ENCODE measurements at places on chromosomes 6 and 20.

DNA sequence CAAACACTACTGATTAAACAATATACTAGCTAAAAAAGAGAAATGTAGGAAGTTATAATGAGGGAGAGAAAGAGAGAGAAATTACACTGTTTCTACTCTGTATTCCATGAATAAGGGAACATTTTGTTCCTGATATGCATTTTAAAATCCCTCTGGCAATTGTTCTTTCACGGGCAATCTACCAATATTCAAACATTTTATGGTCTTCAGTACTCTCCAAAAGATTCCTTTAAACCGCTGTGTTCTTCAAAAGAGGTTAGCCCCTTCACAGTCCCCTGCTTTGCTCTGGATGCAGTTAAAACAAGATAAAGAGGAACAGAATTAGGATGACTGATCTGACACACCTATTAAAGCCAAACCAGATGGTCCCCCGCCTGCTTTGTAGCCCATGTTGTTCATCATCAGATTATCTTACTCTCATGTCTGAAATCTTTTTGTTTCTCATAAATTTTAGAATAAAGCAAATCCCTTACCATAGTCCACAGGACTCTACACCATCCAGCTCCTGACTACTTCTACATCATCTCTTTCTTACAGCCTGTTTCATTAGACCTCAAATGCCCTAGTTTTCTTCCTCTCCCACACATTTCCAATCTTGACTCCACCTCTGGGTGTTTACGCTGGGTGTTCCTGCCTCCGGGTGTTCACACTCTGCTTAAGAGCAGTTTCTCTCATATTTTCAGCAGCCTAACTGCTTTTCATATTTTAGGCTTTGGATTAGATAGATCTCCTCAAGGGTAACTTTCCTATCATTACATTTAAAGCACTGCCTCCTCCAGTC is 399.7 kb downstream of the COL12A1 start:
- no peak for DNase-seq

DNA sequence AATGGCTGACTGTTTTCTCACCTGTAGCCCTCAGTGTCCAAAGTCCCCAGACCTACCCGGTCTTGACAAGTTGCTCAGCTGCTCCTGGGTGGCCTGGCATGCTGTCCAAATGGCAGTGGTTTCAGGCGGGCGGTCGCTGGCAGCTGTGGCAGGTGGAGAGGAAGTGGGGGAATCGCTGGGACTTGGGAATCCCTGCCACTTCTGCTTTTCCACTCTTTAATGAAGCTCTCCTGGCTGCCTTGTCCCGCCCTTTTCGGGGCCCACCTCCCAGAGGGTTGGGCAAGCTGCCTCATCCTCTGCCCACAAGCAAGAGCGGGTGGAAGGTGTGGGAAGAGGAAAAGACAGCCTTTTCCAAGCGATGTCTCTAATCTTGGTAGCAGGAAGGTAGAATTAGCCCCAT is at the start of gene OCSTAMP:
TSS of gene OCSTAMP (minus strand) at position 194 of the 400 bp plus-strand sequence. CDS start at position 100, 94 bp downstream.
- no peak for DNase-seq

- DNase-seq: no peak
These were observed 6.4 kb downstream of the SCAND1 start for GRCh38 chr20:35947907-35948306.

DNA sequence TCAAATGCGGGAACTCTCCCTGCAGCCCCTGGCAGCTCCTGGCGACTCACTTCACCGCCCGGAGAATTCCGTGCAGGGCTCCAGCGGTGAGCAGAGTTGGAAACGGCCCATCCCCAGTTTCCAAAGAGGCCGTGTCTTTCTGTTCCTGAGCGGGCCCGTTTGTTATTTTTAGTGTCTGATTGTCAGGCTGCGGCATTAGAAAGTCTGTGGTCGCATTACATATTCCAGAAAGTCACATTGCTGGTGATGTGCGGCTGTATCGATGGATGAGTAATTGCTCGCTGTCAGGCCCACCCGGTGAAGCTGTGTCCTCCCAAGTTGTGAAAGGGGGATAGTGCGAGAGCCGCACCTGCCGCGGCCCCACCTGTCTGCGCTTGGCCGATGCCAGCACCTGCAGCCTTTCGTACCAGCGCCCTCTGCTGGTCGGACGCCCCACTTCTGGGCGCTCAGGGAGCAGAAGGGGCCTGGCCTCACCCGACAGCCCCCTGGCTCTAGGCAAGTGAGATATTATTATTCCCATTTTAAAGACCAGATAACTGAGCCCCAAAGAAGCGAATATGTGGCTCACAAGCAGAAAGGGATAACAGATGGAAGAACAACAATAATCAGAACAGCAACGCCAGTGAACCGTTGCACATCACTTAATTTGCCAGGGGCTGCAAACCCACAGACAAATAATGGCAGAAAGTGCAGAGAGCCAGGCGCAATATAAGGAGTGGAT is 244.9 kb downstream of the TSHZ2 start:
- DNase-seq: peak; percentile 47

GRCh38 chr20:53664121-53664520 is 70.5 kb upstream of the ZNF217 start:
- no peak for DNase-seq

GRCh38 chr6:146912730-146913685 is 291.2 kb upstream of the STXBP5 start:
- no peak for DNase-seq

DNA sequence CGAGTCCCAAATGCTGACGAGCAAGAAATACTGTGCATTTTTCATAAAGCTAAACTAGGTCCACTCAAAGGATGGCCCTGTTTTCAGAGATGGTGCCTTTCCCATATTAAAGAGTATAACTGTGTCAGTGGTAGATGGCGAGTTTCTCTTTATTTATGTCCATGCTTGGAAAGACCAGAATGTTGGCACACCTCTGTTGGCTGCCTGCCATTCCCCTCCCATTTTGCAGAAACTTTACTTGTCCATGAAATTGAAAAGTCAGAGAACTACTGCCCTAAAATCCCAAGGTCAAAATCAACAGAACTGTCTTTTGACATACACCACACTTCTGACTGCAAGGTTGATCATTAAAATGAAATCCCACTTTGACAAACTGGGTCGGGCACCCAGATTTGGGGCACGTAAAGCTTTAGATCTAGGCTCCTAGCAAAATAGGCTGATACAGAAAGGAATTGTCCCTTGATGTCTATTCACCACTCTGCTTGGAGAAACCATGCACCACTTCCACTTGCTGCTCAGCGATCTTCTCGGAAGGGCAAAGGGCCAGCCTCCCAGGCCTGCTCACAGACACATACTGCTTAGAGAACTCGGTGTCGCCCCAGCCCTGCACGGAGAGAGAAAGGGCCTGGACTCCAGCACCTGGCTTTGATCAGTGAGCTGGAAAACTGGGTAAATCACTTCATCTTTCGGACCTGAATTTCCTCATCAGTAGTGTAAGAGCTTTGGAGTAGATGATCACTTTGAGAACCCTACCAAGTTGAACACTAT is 130.0 kb downstream of the AGPAT4 start:
- DNase-seq: no peak

DNA sequence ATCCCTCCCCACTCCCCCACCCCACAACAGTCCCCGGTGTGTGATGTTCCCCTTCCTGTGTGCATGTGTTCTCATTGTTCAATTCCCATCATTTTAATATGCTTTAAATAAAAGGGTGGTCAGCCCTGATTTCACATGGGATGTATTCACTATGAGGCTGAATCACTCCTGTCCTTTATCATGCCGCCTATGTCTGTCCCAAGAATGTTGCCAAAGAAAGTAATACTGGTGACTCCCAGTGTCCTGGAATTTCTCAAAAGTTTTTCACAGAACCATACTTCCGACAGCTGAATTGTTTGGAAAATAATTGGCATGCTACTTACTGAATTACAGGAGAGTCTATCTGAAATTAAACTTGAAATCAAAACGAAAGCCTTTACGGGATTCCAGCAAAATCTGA is 217.7 kb downstream of the HAO1 start:
- DNase-seq: no peak

DNA sequence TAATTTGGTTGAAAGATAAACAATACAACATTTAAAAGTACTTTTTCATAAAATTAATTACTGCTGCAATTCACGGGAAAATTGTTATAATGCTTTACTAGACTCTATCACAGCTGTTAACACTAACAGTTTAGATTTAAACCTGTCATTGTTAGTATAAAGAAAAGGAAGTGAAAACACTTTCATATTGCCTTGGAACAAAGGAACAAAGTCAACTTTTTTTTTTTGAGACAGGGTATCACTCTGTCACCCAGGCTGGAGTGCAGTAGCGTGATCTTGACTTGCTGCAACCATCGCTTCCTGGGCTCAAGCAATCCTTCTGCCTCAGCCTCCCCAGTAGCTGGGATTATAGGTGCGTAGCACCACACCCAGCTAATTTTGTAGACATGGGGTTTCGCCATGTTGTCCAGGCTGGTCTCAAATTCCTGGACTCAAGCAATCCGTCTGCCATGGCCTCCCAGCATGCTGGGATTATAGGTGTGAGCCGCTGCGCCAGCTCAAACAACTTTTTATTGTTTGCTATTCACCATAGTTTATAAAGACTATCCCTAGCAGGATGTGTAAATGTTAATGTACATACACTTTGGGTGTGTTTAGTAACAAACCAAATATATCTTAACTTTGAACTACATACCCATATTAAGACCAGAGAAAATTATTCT is 22.1 kb downstream of the SLC35A1 start:
- peak; percentile 50 for DNase-seq

DNA sequence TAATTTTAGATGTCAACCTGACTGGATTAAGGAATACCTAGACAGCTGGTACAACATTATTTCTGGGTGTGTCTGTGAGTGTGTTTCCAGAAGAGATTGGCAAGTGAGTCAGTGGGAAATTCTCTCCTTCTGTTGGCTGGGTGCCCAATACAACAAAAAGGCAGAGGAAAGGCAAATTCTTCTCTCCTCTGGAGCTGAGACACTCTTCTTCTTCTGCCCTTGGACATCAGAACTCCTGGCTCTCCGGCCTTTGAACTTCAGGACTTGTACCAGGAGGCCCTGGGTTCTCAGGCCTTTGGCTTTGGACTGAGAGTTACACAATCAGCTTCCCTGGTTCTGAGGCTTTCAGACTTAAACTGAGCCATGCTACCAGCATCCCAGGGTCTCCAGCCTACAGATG is 7.8 kb upstream of the BTN3A1 start:
- DNase-seq: no peak

DNA sequence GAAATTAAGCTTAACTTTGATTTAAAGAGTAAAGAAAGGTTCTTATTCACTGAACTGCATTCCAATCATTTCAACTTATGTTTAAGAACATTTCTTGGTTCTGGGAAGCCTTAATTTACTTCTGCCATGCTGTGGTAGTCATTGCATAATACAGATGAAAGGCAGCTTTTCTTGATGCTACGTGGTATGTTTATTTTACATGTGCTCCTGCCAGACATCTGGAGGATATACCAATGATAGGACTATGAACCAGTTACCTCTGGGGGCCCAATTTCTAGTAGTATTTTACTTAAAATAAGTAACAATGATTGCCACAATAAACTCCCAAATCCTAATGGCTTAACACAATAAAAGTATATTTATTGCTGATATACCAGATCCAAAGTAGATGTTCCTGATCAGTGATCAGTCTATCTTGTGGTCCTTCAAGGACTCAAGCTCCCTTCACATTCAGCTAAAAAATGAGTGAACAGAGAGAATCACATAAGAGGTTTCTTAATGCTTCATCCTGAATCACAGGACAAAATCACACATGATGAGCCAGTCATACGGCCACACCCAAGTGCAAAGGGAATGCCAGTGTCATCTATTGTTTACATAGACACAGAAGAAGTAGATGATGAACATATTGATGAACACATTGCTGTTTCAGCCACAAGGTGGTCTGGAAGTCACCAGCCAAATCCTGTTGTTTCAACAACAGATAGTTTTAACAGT is 56.5 kb upstream of the CCN2 start:
- no peak for DNase-seq

DNA sequence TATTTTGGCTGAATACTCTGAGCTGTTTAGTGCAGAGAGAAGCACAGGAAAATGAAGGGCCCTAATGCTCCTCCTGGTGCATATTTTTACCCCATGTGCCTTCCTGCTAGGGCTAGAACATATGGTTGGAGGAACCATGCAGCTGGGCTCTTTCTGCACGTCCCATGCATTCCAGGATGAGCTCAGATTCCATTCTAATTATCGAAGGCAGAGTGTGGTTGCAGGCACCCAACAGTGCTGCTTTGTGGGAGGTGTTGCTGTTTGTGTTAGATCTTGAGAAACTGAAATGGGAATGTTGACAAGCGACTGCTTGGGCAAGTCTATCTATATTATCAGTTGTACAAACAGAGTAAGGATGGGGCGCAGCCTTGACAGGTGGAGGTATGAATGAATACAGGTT is 419.5 kb downstream of the DHX35 start:
- DNase-seq: no peak

DNA sequence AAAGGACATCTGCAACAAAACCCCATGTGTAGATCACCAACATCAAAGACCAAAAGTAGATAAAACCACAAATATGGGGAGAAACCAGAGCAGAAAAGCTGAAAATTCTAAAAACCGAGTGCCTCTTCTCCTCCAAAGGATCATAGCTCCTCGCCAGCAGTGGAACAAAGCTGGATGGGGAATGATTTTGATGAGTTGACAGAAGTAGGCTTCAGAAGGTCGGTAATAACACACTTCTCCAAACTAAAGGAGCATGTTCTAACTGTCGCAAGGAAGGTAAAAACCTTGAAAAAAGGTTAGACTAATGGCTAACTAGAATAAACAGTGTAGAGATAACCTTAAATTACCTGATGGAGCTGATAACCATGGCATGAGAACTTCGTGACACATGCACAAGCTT is 109.9 kb upstream of the SYNCRIP start:
- no peak for DNase-seq

DNA sequence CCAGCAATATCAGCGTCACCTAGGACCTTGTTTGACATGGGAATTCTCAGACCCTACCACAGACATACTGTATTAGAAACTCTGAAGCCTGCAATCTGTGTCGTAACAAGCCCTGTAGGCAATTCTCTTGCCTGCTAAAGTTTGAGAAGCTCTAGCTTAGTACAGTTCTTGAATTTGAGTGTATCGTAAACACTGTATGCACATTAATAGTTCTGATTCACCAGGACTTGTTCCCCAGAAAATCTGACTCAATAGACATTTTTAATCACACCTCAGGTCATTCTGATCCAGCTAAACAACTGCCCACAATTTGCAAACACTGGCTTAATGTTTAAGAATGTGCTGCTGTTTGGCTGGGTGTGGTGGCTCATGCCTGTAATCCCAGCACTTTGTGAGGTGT is 414.3 kb downstream of the TFAP2A start:
- no peak for DNase-seq

DNA sequence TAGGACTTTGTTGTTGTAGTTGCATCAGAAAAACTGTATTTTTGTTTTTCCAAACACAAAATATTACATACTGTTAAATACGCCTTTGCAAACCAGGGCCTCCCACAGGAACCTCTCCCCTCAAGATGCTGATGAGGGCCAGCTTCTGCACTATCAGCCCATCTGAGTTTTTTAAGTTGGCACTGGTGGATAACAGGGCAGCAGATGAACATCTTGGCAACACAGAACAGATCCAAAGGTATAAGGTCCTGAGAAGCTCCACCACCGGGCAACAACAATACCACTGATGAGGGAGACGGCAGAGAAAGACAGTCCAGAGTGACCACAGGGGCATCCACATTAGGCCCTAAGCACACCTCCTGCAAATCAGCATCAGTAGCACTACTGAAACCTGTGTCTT is 177.7 kb downstream of the DLL1 start:
- DNase-seq: no peak

Data from GM06990 (cell line).